ENCODE measurements at places on chromosomes 11 and 22.

GRCh38 chr22:43555561-43556515 lies 144.0 kb downstream of the MPPED1 start:
- DNase-seq = no peak

DNA sequence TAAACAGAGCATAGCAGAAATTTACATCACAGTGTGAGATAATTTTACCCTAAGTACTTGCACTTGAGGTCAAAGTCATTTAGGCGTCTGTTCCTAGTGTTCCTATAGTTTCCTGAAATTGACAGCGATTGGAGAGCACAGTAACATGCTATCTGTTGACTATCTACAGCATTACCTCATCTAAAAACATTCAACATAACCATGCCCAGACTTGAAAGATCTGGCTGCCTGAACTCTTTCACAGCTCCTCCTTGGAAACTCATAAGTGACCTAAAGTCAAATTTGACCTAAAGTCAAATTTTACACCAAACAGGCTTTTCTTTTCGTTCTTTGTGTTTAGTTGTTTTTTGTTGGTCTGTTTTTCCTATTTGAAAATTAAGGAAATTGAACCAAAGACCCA lies 233.8 kb upstream of the UBASH3B start:
- no peak for DNase-seq

- no peak for DNase-seq
These were observed 96.5 kb downstream of the ARHGAP8 start for GRCh38 chr22:44848791-44849420.

DNA sequence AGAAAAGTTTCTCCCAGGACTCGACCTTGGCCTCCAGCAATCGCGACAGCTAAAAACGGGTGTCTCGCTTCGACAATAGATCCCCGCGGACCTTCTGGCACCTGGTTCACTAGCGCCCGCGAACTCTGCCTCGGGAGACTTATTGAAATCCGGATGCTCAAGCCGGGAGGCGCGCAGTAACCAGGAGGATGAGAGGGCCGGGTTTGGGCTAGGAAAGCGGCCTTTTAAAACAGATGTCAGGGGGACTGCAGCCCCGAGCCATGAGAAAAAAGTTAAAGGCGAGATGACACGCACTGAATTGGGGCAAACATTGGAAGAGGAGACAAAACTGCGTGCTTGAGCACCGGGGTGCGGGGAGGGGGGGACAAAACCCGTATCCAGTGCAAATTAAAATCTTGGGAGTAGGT lies 637 bp upstream of the ZBTB16 start:
- no peak for DNase-seq

DNA sequence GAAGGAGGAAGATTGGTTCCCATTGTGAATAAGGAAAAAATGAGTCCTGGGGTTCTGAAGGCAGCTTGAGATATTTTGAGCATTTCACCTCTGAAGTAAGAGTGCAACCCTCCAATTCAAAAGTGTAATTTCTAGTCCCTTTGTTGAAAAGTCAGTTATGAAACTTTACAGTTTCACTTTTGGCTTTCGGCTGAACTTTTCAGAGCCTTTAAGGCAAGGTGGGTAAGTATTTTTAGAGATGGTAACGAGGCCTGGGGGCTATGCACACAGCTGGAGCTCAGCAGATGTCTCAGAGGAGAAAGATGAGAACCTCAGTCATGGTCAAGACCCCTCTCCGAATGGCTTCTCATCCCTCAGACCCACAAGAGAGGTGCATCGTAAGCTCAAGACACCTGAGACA lies 267.6 kb downstream of the KIRREL3 start:
- DNase-seq = no peak

- no peak for DNase-seq
These were observed 8.7 kb upstream of the GLB1L3 start for GRCh38 chr11:134267461-134267860.

DNA sequence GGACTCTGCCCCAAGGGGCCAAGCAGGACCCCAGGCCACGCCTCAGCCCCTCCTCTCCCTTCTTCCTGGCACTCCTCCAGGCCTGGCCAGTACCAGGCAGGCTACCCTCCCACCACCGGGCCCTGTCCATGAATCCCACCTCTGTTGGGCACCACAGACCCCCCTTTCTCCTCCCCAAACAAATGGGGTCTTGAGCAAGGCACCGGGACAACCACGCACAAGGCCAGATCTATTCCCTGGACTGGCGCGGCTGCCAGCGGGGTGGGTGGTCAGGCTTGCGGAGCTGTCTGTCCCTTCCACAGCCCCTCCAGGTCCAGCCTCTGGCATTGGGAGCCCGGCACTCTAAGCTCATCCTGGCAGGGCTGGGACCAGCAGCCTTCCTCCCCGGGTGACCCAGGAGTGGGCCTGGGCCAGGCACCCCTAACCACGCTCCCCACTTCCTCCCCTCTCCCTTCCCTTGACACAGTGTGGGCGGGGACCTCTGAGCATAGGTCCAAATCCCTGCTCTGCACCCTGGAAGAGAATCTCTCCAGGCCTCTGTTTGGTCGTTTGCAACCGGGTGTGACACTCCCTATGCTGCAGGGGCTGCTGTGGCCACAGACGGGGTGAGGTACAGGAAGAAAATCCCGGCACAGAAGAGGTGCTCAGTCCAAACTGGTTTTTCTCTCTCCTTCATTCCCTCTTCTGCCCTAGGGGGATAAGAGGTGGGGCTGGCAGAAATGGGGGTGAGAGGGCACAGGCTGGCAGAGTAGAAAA lies 14.6 kb downstream of the ELFN2 start:
- DNase-seq = no peak

- DNase-seq = no peak
These were observed 1298.0 kb upstream of the RAG2 start for GRCh38 chr11:37896016-37896415.

- DNase-seq = no peak
These were observed 1.8 kb upstream of the ARHGEF17 start for GRCh38 chr11:73306069-73306841.

DNA sequence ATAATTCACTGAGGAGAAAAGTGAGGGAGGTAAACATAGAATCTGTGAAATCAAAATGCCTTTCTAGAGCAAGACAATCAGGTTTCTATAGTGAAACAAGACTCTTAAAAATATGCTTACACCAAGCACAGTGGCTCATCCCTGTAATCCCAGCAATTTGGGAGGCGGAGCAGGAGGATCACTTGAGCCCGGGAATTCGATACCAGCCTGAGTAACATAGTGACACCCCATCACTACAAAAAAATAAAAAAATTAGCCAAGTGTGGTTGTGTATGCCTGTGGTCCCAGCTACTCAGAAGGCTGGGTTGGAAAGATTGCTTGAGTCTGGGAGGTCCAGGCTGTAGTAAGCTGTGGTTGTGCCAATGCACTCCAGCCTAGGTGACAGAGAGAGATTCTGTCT lies 43.2 kb upstream of the ME3 start:
- DNase-seq = no peak

GRCh38 chr11:128902515-128903066 lies 11.4 kb downstream of the KCNJ5 start:
- DNase-seq = no peak

GRCh38 chr22:24423519-24424000 lies 3.8 kb upstream of the ADORA2A start:
- DNase-seq = peak; percentile 70

- no peak for DNase-seq
These were observed 34.5 kb downstream of the SFI1 start for GRCh38 chr22:31530823-31531195.

- DNase-seq = no peak
These were observed 41.8 kb downstream of the TMPRSS5 start for GRCh38 chr11:113664069-113664980.

GRCh38 chr11:123065621-123066020 lies 3.7 kb upstream of the HSPA8 start:
- no peak for DNase-seq

- DNase-seq = peak; percentile 35
These were observed 44.1 kb downstream of the GNB1L start for GRCh38 chr22:19810381-19811201.

GRCh38 chr11:123702139-123702538 lies 39.3 kb downstream of the ZNF202 start:
- no peak for DNase-seq

GRCh38 chr11:112619106-112619505 lies 342.1 kb upstream of the NCAM1 start:
- DNase-seq = no peak

- no peak for DNase-seq
These were observed 18.6 kb downstream of the TREH start for GRCh38 chr11:118660681-118661424.

DNA sequence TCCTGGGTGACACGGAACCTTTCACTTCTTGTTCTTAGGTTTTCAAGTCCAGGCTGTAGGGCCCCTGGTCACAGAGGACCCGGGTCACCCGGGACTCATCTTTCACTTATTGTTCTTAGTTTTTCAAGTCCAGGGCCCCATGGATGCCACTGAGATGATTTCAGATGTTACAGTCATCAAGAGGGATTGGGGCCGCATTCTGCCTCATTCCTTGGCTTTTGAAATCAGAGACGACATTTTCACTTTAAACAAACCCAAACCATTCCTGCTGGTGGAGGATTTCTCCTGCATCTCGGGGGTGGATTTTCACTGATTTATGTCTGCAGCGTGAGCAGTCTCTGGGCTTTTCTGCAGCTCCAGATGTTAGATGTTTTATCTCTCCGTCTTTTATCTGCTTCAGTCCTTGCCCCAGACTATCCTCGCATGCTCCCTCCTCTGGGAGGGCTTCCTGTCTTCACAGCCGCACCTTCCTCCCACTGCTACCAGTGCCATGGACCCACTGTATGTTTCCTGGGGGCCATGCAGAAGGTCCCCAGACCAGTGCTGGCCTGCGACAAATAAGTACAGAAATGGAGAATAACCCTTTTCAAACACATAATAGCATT lies 27.4 kb downstream of the FBLN1 start:
- no peak for DNase-seq

GRCh38 chr11:299081-299891 lies at the start of gene IFITM5:
Gene IFITM5 (minus strand): TSS chr11:299526. CDS start chr11:299490, 36 bp downstream.
- DNase-seq = peak; percentile 11
